ENCODE measurements at places on chromosomes 11 and 22.

- no peak for DNase-seq
These were observed 715.2 kb upstream of the RAG2 start for GRCh38 chr11:37313266-37313665.

- no peak for DNase-seq
These were observed 539 bp downstream of the EIF4ENIF1 start for GRCh38 chr22:31488988-31489617.

GRCh38 chr11:78560826-78561484 lies 13.7 kb downstream of the NARS2 start:
- no peak for DNase-seq

- no peak for DNase-seq
These were observed 2.9 kb upstream of the HTATIP2 start for GRCh38 chr11:20360650-20361049.

GRCh38 chr11:65334696-65335295 lies 1.1 kb downstream of the DPF2 start:
- no peak for DNase-seq

- DNase-seq = no peak
These were observed 2.4 kb downstream of the PACS1 start for GRCh38 chr11:66072518-66072917.

DNA sequence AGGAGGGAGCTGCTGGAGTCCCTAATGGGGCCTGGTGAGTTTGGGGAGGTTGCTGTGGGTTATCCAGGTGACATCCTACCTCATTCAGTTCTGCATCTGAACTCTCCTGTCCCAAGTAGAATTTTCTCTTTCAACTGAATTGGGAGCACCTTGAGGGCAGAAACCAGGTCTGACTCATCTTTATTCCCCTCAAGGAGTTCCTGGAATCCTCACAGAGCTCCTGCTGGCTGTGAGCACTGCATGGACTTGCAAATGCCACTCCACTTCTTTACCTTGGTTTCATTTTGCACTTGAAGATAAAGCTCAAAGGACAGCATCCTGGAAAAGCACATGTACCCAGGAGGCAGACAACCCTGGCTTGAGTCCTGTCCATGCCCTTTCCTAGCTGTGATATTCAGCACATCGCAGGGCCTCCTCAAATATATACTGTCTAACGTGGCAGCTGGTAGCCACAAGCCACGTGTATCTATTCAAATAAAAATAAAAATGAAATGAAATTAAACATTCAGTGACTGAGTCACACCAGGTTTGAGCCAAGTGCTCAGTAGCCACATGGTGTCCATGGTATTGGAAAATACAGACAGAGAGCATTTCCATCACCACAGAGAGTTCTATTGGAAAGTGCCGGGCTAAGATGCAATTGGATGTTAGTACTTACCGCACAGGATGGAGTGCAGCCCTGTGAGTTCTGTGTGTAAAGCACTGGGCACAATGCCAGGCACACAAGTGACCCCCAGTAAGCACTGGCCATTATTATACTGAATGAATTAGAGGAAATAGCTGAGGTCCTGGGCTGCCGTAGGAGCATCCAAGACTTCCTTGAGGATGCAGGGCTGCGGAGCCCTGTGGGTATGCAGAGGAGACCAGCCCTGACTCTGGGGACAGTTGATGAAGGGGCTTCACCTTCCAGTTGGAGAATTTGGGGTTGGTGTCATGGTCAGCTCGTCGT lies 149.0 kb downstream of the PKNOX2 start:
- no peak for DNase-seq

GRCh38 chr22:31241200-31241599 lies 29.1 kb downstream of the LIMK2 start:
- DNase-seq = no peak

DNA sequence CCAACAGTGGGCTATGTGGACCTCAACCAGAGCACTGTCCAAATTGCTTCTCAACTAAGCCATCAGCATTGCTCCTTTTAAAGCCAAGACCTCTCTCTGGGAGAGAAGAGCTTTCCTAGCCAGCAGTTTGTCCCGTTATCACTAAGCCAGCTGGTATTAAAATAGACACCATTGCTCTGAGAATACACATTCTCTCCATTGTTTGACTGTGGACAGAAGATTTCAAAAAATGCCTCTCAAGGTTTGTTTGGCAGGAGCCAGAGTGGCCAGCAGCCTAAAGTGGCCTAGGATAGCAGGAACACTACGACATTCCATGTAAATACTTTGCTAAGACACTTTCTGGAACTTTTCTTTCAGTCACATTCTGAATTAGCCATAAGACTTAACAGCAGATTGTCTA lies 41.3 kb downstream of the EIF4ENIF1 start:
- DNase-seq = no peak

DNA sequence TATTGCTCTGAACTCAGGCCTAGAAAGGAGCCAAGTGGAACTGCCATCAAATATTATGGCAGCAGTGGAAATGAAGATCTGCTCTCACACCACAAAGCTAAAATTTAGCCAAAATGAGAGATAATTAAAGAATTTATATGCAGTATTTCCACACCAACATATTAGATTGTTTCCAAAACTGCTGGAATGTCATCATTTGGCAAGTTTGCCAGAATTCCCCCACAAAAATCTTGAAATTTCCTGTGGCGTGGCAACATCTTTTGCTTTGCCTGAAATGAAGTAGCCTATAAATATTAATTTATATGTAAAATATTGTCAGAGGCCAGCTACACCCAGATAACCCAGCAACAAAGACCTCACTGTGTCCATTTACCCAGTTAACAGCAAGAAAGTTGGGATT lies 13.8 kb downstream of the C11orf71 start:
- no peak for DNase-seq
